ENCODE measurements at places on chromosomes 4 and X. TPM values are rescaled to one million over a fixed set of nuclear protein-coding genes. Genes with fewer than 3 reads are reported as not detected.

Gene MRFAP1L1
- 59.2 TPM for total RNA-seq

Gene SULT1B1
- total RNA-seq = 0.12 TPM

Gene NDST3
- not detected for total RNA-seq

Gene SYN1
- 0.25 TPM for total RNA-seq

Gene MAP7D2
- total RNA-seq = under 0.01 TPM

Measured in uterine smooth muscle cell (primary cell).